ENCODE measurements at places on chromosomes 7 and 10. TPM values are rescaled to one million over a fixed set of nuclear protein-coding genes. Genes with fewer than 3 reads are reported as not detected.
A peak's percentile ranks its signal among the peaks of the same experiment; 100 is the strongest.

CYP51A1 gene
- 46.3 TPM for total RNA-seq

HERPUD2 gene
- 35.0 TPM for total RNA-seq

WNT8B gene
- total RNA-seq, result 0.60 TPM

BAG3 gene
- 23.3 TPM for total RNA-seq

ATP6V0A4 gene
- not detected for total RNA-seq

UCMA gene
- not detected for total RNA-seq

ITGB8 gene
- total RNA-seq, result 15.6 TPM

TUBAL3 gene
- 0.22 TPM for total RNA-seq

ASAH2 gene
- total RNA-seq, result 8.3 TPM

BHLHA15 gene
- total RNA-seq, result 1.0 TPM

- H3K27ac ChIP-seq, result no peak overlapping the region
- peaks cover 81% of the 10 kb centered on the region for H3K27me3 ChIP-seq
- no peak for DNase-seq
- H3K4me3 ChIP-seq, result no peak overlapping the region
- no peaks in the 10 kb centered on the region for H3K36me3 ChIP-seq
Observed at GRCh38 chr10:99457813-99458212, 27.4 kb upstream of the GOT1 start.

DNA sequence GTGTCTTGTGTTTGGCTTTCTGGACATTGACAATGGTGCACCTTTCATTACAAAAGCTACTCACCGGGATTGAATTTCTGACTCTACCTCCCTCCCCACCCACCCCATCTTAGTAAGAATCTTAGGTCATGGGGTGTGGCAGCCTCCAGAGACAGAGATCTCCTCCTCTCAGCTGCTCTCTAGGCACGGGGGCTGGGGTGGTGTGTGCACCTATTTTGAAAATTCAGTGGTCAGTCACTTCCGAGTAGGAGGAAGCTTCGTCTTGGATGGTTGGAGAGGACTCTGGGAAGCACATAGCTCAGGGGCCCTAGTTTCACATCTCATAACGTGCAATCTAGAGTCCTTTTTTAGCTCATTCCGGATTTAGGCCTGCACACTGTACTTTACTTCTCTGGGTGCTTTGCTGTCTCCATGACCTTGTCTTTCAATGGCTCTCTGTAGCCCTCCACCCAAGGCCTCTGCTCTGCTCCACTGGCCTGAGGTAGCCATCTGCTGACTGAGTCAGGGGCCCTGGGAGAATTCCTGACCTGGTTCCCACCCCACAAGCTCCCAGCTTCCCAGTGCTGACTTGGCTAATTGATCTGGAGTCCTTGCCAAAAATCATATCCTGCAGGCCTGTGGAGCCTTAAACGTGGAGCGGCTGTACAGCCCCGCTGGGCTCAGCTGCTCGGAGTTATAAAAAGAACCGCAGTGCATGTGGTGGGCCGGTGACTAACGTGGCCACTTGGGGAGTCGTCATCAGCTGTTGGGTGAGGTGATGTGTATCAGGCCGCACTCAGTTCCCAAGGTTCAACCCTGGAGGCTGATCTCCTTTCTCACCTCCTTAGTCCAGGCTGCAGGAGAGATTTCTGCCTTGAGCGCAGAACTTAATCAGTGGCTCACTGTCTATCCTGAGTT is 19.3 kb upstream of the ADAMTS14 start:
- no peaks in the 10 kb centered on the region for H3K36me3 ChIP-seq
- DNase-seq, result no peak

- no peak overlapping the region for H3K27ac ChIP-seq
- DNase-seq, result no peak
Observed at GRCh38 chr7:31432176-31432575, 81.7 kb upstream of the ITPRID1 start.

GRCh38 chr7:99126921-99127553 is 16.9 kb downstream of the SMURF1 start:
- no peak for DNase-seq
- H3K4me3 ChIP-seq, result no peak overlapping the region
- no peaks in the 10 kb centered on the region for H3K27me3 ChIP-seq
- H3K36me3 ChIP-seq, result no peaks in the 10 kb centered on the region

- H3K36me3 ChIP-seq, result no peaks in the 10 kb centered on the region
- H3K4me3 ChIP-seq, result no peak overlapping the region
- H3K4me1 ChIP-seq, result peaks cover 47% of the 10 kb centered on the region
- no peaks in the 10 kb centered on the region for H3K27me3 ChIP-seq
- DNase-seq, result no peak
- no peak overlapping the region for H3K27ac ChIP-seq
Observed at GRCh38 chr7:12111422-12112405, 99.4 kb upstream of the TMEM106B start.

DNA sequence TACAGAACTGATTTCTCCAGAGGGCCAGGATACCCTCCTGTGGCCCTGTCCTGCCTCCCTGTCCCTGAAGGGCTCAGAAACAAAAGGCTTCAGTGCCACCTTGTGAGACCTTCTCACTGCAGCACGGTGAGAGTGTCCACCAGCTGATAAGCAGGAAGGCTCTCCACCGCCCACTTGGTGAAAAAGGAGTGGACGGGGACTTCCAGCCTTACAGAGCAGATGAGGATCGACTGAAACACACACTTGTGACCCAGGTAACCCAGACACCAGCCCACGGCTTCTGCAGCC is 330.1 kb downstream of the GRID1 start:
- no peaks in the 10 kb centered on the region for H3K36me3 ChIP-seq
- H3K4me1 ChIP-seq, result no peaks in the 10 kb centered on the region
- no peak overlapping the region for H3K4me3 ChIP-seq
- DNase-seq, result no peak

DNA sequence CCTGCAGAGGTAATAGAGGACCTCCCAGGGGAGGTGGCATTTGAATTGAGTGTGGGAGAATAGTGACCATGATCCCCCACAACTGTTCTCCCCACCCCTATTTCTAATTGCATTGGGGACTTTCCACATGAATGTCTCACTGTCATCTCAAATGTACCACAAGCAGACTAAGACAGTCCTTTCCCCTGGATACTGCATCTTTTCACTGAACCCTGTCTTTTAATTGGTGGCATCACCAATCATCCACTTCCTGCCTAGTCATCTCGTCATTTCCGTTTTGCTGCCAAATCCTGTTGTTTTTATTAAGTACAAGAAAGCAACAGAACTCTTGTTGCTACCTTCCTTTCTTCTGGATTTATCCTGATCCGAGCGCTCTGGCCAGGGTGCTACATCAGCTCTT is 120.3 kb downstream of the NRP1 start:
- peaks cover 27% of the 10 kb centered on the region for H3K36me3 ChIP-seq
- H3K4me3 ChIP-seq, result no peak overlapping the region
- H3K27ac ChIP-seq, result no peak overlapping the region
- no peak for DNase-seq
- H3K4me1 ChIP-seq, result peaks cover 13% of the 10 kb centered on the region

DNA sequence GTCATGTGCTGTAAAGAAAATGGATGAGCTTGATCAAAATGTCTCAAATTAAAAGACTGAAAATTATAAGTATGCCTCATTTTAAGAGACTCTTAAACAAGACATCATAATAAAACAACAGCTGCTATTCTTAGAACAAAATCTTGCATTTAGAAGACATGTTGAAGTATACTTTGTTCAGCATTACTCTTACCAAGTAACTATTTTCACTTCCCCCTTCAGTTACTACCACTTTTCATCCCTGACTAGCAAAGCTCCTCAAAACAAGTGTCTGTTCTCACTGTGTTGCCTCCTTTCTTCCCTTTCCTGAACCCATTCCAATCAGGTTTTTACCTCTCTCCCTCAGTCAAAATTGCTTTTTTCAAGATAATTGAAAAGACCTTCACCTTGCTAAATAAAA is 31.6 kb downstream of the ELAPOR2 start:
- H3K27me3 ChIP-seq, result no peaks in the 10 kb centered on the region
- DNase-seq, result no peak
- no peak overlapping the region for H3K27ac ChIP-seq
- peaks cover 5% of the 10 kb centered on the region for H3K4me1 ChIP-seq
- H3K36me3 ChIP-seq, result peaks cover 7% of the 10 kb centered on the region

DNA sequence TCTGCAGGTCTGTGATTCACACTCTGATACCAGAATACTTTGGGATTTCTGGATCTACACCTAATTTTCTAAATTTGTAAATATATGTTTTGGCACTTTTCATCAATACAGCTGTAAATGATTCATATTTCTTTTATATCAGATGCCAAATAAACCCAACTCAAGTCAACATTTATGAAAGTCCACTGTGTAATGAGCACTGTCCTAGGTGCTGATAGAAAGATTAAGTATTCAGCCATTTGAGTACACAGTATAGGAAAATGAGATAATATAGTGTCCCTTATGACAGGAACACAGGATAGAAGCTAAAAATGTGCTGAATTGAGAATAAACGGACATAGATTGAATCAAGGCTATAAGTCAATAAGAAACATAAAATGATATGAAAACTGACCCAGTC is 6.4 kb downstream of the ANXA7 start:
- no peak for DNase-seq
- no peak overlapping the region for H3K4me3 ChIP-seq
- no peaks in the 10 kb centered on the region for H3K27me3 ChIP-seq
- peaks cover 4% of the 10 kb centered on the region for H3K4me1 ChIP-seq
- no peak overlapping the region for H3K27ac ChIP-seq

- H3K27me3 ChIP-seq, result peaks cover 6% of the 10 kb centered on the region
- H3K27ac ChIP-seq, result no peak overlapping the region
- peaks cover 3% of the 10 kb centered on the region for H3K4me1 ChIP-seq
- H3K4me3 ChIP-seq, result no peak overlapping the region
- H3K36me3 ChIP-seq, result no peaks in the 10 kb centered on the region
- DNase-seq, result no peak
Observed at GRCh38 chr10:88254091-88254490, 329.0 kb downstream of the RNLS start.

DNA sequence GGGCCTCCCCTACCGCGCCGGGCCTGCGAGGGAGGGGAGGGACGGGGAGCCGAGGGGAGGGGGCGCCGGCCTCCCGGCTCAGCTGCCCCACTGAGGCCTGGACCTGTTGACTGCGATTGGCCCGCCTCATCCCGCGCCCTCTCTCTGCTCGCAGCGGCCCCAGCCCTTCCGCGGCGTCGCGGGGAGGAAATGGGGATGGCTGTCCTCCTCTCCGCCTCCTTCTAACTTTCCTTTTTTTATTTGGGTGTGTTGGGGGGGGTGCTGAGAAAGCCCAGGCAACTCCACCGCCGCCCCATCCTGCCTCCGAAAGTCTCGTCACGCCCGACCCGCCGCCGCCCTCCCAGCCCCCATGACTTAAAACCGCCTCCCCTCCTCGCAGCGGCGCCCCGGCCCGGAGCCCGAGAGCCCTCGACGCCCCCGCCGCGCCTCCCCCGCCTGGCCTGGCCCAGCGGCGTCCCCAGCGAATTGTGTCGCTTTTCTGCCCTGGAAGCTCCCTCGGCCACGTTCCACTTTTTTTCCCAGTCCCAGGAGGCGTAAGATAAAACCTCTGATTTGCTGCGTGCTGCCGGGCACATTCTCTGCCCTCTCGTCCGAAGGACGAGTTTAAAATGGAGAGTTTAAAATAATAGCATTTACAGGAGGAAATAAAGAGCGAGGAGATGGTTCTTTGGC is 842 bp upstream of the SKIDA1 start:
- H3K4me3 ChIP-seq, result peak overlapping the region; percentile 89
- peak overlapping the region; percentile 100 for H3K27ac ChIP-seq
- H3K4me1 ChIP-seq, result peaks cover 62% of the 10 kb centered on the region
- no peaks in the 10 kb centered on the region for H3K27me3 ChIP-seq
- H3K36me3 ChIP-seq, result no peaks in the 10 kb centered on the region

- no peaks in the 10 kb centered on the region for H3K36me3 ChIP-seq
- peaks cover 11% of the 10 kb centered on the region for H3K4me1 ChIP-seq
- H3K4me3 ChIP-seq, result peak overlapping the region; percentile 83
- peak overlapping the region; percentile 73 for H3K27ac ChIP-seq
- no peak for DNase-seq
Observed at GRCh38 chr7:37448011-37448635, 541 bp downstream of the ELMO1 start.

DNA sequence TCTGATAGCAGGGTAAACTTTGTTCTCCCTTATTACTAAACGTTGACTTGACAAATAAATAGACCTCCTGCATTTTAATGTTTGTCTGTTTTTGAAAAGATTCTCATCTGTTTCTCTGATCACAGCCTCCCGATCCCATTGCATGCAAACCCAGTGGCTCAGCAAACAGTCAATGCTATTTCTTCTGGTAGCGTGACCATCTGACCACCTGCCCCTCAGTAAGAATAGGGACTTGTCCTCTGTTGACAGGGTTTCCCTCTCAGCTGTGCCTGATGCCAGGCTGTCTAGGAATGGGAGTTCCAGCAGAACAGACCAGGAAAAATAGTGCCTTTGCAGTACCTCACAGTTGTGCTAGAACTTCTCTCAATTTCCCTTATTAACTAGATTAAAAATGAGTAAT is 40.7 kb upstream of the EBLN1 start:
- H3K4me1 ChIP-seq, result peaks cover 1% of the 10 kb centered on the region
- peaks cover 81% of the 10 kb centered on the region for H3K27me3 ChIP-seq

DNA sequence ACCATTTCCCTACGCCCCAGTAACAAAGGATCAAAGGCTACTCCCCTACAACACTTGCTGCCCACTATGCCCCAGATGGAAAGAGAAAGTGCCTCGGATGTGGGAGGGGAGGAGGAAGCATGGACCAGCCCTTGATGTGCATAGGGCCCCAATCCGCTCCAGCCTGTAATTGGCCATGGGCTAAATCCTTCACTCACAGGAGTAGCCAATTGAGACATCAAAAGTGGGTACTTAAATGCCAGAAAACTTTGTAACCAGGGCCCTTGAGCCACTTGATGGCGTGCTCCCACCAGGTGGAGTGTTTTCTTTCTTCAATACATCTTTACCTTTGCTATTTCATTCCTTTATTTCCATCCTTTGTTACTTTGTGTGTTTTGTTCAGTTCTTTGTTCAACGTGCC is 500.5 kb upstream of the LRRN3 start:
- DNase-seq, result no peak
- H3K4me3 ChIP-seq, result no peak overlapping the region
- H3K4me1 ChIP-seq, result no peaks in the 10 kb centered on the region
- H3K27ac ChIP-seq, result no peak overlapping the region
- H3K27me3 ChIP-seq, result no peaks in the 10 kb centered on the region

GRCh38 chr7:1028775-1029636 is 15.3 kb upstream of the GPR146 start:
- peak; percentile 57 for DNase-seq
- peak overlapping the region; percentile 55 for H3K4me3 ChIP-seq
- H3K36me3 ChIP-seq, result peaks cover 5% of the 10 kb centered on the region
- no peaks in the 10 kb centered on the region for H3K27me3 ChIP-seq
- H3K4me1 ChIP-seq, result peaks cover 19% of the 10 kb centered on the region
- peak overlapping the region; percentile 86 for H3K27ac ChIP-seq

DNA sequence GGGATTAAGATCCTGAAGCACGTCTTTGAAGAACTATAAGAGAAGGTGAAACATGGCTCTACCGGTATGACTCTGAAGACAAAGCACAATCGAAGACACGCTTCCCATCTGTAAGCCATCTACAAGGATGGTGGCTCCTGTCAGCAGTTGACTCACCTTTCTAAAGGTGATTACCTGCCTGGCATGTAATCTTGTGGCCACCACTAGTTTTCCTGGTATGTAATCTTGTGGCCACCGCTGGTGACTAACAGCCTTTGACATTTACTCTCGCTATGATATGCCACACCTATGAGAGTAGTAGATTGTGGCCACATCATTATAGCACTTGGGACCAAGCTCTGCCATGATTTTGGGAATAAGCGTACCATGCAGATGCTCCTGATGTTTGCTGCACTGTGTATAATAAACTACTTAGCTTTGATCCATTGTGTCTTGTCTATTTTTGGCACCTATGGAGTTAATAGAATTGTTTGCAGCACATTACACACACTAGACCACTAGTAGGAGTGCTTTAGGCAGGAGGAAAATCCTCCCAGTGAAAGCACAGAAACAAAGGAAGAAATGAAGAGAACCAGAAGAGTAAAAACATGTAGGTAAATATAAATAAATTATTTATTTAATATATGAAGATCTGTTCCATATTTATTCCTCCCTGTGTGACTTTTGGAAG is 59.8 kb downstream of the VAX1 start:
- H3K27me3 ChIP-seq, result peaks cover 34% of the 10 kb centered on the region
- H3K4me1 ChIP-seq, result no peaks in the 10 kb centered on the region
- no peak overlapping the region for H3K27ac ChIP-seq
- no peaks in the 10 kb centered on the region for H3K36me3 ChIP-seq
- DNase-seq, result no peak
- no peak overlapping the region for H3K4me3 ChIP-seq
